ENCODE measurements at places on chromosomes 13 and 19. TPM values are rescaled to one million over a fixed set of nuclear protein-coding genes. Genes with fewer than 3 reads are reported as not detected.

DNA sequence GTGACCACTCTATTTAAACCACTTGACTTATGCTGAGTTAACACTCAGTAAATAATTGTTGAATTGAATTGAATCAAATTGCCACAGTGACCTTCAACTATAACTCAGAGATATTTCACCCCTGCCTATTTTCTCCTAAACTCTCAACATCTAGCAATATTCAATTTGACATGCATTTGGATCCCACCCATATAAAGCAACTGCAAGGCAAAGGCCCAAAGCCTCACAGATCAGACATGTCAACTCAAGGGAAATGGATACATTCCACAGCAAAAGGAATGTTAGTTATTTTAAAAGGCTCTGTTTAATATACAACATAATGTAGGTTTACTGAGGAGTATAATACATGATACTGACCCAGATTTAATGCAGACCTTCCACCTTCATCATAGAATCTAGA lies 107.4 kb downstream of the KCTD12 start:
- H3K27ac ChIP-seq: no peak overlapping the region
- H3K4me1 ChIP-seq: peaks cover 14% of the 10 kb centered on the region
- H3K36me3 ChIP-seq: no peaks in the 10 kb centered on the region
- H3K27me3 ChIP-seq: no peaks in the 10 kb centered on the region
- no peak overlapping the region for H3K4me3 ChIP-seq

GRCh38 chr19:38239816-38240215 lies 15.8 kb upstream of the DPF1 start:
- H3K36me3 ChIP-seq: no peaks in the 10 kb centered on the region
- H3K27ac ChIP-seq: no peak overlapping the region
- H3K27me3 ChIP-seq: no peaks in the 10 kb centered on the region
- DNase-seq: no peak

DNA sequence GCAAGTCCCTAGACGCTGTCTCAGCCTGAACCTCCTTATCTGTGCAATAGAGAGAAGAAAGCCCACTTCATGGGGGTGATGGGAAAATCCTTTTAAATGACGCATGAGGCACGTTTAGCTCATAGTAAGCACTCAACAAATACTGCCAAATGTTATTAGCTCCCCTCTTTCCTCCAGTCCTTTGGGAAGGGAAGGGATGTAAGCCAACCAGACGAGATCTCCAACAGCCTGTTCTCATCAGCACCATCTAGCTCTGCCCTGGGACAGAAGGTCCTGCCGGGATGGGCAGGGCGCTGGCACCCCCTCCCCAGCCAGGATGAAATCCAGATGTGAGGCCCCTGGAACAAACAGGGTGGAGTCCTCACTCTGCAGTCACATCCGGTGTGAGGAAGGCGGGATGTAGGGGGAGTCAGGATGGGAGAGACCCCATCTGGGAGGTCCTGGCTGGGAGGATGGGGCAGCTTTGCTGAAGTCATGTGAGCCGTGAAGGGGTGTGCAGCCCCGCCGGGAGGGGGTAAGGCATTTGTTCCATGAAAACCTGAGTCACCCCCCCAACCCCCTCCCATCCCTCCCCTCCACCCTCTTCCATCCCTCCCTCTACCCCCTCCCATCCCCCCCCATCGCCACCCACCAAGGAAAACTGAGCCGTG lies 4.6 kb downstream of the S1PR2 start:
- peaks cover 1% of the 10 kb centered on the region for H3K27me3 ChIP-seq
- peaks cover 49% of the 10 kb centered on the region for H3K4me1 ChIP-seq
- no peaks in the 10 kb centered on the region for H3K36me3 ChIP-seq
- peak overlapping the region; percentile 23 for H3K4me3 ChIP-seq

- DNase-seq: no peak
- H3K4me1 ChIP-seq: peaks cover 13% of the 10 kb centered on the region
- no peak overlapping the region for H3K4me3 ChIP-seq
- no peaks in the 10 kb centered on the region for H3K36me3 ChIP-seq
Measured at GRCh38 chr19:43460362-43461016, 4.9 kb downstream of the LYPD3 start.

GRCh38 chr19:2336528-2337328 lies 8.2 kb downstream of the SPPL2B start:
- H3K36me3 ChIP-seq: no peaks in the 10 kb centered on the region
- H3K27ac ChIP-seq: no peak overlapping the region
- H3K4me1 ChIP-seq: peaks cover 10% of the 10 kb centered on the region
- H3K4me3 ChIP-seq: no peak overlapping the region
- no peaks in the 10 kb centered on the region for H3K27me3 ChIP-seq

- H3K4me3 ChIP-seq: no peak overlapping the region
- H3K4me1 ChIP-seq: no peaks in the 10 kb centered on the region
- no peak for DNase-seq
- no peaks in the 10 kb centered on the region for H3K27me3 ChIP-seq
- no peaks in the 10 kb centered on the region for H3K36me3 ChIP-seq
- no peak overlapping the region for H3K27ac ChIP-seq
Measured at GRCh38 chr13:30959678-30960077, 27.2 kb downstream of the TEX26 start.

DNA sequence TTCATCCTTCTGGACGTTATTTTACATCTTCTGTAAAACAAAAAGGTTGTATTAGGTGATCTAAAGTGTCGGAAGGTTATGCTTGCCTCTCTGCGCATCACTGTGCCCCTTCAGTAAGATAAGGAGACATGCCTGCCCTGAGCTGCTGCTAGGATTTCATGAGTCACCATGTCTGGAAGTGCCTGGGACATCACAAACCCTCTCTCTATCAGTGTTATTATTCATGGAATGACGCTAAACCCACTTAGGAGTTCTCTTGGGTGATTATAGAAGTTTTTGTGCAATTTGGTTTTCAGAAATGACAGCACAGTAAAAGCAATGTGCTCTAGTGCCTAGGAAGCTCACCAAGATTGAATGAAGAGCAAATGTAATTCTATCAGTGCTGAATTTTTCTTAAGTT lies 617.7 kb downstream of the DCT start:
- no peak overlapping the region for H3K4me3 ChIP-seq
- no peaks in the 10 kb centered on the region for H3K27me3 ChIP-seq
- no peak overlapping the region for H3K27ac ChIP-seq
- no peak for DNase-seq

Gene SRRM5
- total RNA-seq: 0.20 TPM

Gene EDDM13
- total RNA-seq: 0.87 TPM

DNA sequence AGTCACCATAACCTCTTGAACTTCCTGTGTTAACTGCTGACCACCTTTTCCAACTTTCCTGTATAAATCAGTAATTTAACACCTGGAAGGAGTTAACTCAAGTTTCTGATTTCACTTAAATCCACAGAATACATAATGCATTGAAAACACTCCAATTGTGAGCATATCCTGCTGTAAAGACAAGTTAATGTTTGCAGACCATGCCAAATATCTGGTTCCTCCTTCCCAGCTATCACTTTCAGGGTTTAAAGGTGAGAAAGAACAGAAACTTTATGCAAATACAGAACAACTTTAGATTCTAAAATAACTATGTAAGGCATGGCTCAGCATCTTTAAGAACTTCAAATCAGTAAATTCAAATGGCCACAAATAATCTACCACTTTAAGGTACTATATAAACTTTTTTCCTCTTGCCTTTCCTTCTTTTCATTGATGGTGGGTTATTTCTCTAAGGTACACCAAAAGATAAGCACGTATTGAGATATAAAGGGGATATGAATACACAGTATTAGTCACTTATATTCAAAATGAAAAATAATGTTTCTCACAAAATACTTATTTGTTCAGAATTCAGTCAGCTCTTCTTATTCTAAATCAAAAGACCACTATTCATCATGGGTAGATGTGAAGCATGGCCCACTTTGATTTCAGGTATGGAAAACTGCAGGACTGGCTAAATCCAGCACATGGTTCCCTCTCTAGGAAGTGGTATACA lies 6.6 kb upstream of the TPTE2 start:
- DNase-seq: no peak
- H3K4me3 ChIP-seq: no peak overlapping the region
- no peaks in the 10 kb centered on the region for H3K4me1 ChIP-seq
- peaks cover 19% of the 10 kb centered on the region for H3K27me3 ChIP-seq

DNA sequence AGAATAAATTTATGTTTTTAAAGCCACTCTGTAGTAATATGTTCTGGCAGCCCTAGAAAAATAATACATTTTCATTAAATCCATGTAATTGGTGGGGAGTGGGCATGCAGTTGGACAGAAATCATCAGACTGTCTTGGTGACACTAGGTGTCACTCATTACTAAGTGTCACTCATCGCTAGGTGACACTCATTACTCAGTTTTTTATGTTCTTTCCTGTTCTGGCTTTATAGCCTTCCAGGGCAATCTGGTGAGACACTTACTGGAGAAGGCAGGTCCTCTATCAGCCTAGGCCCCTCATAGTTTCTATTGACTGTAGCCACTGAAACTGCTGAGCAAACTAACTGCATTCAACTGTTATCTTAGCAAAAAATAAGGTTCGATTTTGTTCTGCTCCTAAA lies 542.1 kb downstream of the SLITRK1 start:
- no peaks in the 10 kb centered on the region for H3K36me3 ChIP-seq
- DNase-seq: no peak
- no peak overlapping the region for H3K27ac ChIP-seq
- H3K4me1 ChIP-seq: no peaks in the 10 kb centered on the region

Gene ZNF17
- 7.7 TPM for total RNA-seq

GRCh38 chr19:48746738-48747575 lies at the start of gene IZUMO1:
Gene IZUMO1, minus strand, starts transcription at chr19:48746909. Its CDS starts 1,050 bp downstream, at chr19:48745859.
- H3K4me3 ChIP-seq: no peak within 1 kb of the TSS
- H3K4me1 ChIP-seq: no peaks in the 10 kb centered on the region
- DNase-seq: peak; percentile 94
- H3K36me3 ChIP-seq: peaks cover 28% of the 10 kb centered on the region
- H3K27ac ChIP-seq: peak within 1 kb of the TSS; percentile 86

DNA sequence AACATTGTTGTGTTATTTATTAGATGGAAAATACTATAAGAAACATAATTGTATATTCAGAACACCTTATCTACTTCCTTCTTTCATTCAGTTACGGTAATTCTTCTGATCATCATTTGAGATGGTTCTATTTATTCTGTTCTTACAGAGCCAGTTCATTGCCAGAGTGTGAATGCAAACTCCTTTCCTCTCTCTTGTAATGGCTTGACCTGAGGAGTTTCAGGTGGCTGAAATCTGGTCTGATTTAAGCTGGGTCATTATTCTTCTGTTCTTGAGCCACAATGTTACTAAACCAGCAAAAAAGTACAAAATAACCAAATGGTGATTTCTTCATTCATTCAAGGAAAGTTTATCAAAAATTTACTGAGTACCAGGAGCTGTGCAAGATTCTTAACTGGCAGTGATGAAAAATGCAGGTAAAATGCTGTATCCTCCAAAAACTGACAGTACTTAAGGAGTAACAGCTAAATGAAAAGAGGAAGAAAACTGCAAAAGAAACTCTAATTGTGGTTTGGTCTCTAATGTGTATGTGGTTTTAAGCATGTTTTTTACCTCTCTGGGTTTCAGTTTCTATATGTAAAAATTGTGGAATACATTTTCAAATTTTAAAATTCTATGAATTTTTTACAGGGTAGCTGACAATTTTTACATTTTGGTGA lies 182.4 kb upstream of the UFM1 start:
- no peak overlapping the region for H3K4me3 ChIP-seq
- H3K4me1 ChIP-seq: no peaks in the 10 kb centered on the region
- H3K27ac ChIP-seq: no peak overlapping the region

GRCh38 chr19:49812997-49813861 lies at the start of gene FUZ:
Gene FUZ, minus strand, starts transcription at chr19:49813292. Its CDS starts 186 bp downstream, at chr19:49813106.
- H3K27ac ChIP-seq: peak within 1 kb of the TSS; percentile 84
- no peaks in the 10 kb centered on the region for H3K36me3 ChIP-seq
- DNase-seq: peak; percentile 98
- peaks cover 47% of the 10 kb centered on the region for H3K4me1 ChIP-seq
- peak within 1 kb of the TSS; percentile 54 for H3K4me3 ChIP-seq

Gene CEACAM16
- total RNA-seq: not detected

DNA sequence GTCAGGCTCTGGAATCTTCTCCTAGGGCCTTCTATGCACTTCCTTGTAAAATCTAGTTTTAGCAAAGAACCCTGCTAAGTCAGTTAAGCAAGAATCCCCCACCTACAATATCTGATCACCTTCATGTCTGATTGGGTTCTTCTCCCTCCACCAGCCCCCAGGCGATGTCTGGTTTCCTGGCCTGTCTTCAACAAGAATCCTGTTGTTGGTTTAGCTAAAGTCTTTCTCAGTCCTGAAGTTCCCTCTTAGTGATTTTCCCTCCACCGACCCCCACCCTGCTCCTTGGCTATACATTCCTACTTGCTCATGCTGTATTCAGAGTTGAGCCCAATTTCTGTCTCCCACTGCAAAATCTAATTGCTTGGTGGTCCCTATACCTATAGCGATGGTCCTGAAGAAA lies 35.2 kb upstream of the SLC46A3 start:
- H3K4me3 ChIP-seq: peak overlapping the region; percentile 43
- H3K4me1 ChIP-seq: peaks cover 12% of the 10 kb centered on the region
- DNase-seq: no peak
- H3K36me3 ChIP-seq: no peaks in the 10 kb centered on the region
- H3K27me3 ChIP-seq: no peaks in the 10 kb centered on the region

DNA sequence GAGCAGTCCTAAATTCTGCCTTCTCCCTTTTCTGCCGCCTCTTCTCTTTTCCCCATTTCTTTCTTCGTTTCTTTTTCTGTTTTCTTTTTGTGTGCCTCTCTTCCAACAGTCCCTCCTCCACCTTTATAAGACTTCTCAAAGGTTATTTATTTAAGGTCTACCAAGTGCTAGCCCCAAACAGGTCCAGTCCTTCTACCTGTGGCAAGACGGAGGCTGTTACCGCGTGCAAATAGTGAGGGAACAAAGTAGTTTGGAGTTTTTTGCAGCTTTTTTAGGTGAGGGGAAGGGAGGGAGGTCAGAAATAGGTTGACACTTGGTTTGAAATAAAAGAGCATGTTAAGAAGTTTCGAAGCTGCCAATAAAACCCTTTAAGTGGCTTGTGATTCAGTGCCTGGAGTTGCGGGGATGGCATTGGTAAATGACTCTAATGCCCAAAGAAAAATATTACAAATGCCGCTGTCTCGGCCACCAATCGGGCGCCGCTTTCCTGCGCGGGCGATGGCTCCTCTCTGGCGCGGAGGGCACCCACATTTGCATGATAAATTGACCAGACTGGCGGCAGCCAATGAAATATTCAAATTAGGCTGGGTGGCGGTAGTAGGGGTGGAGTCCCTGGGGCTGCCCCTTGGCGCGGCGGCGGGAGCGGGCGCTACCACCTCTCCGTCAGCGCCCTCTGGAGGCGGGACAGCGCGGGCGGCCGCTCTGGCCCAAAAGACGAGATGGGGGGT lies 7.5 kb upstream of the TSHZ3 start:
- H3K36me3 ChIP-seq: no peaks in the 10 kb centered on the region
- DNase-seq: no peak
- peaks cover 30% of the 10 kb centered on the region for H3K4me1 ChIP-seq
- H3K4me3 ChIP-seq: peak overlapping the region; percentile 13

DNA sequence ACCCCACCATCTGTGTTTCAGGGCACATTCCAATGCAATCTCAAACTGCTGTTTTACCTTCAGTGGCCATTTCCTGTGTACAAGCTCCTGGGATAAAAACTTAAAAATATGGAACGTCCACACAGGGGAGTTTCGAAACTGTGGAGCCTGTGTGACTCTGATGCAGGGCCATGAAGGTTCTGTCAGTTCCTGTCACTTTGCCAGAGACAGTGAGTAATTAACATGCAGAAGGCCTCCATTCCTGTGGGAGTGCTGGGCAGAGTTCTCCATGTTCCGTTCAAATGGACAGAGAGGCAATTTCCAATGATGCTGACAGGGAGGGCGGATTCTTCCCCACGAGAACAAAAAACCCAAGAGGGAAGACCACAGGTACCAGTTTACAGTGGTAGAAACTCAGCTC lies 24.4 kb downstream of the WDR88 start:
- no peak for DNase-seq
- H3K4me3 ChIP-seq: no peak overlapping the region
- no peaks in the 10 kb centered on the region for H3K27me3 ChIP-seq
- no peaks in the 10 kb centered on the region for H3K4me1 ChIP-seq
- no peaks in the 10 kb centered on the region for H3K36me3 ChIP-seq
- no peak overlapping the region for H3K27ac ChIP-seq

Data from heart right ventricle (tissue), 16 donors.